ENCODE measurements at places on chromosomes 13 and 19.
A peak's percentile ranks its signal among the peaks of the same experiment; 100 is the strongest.

DNA sequence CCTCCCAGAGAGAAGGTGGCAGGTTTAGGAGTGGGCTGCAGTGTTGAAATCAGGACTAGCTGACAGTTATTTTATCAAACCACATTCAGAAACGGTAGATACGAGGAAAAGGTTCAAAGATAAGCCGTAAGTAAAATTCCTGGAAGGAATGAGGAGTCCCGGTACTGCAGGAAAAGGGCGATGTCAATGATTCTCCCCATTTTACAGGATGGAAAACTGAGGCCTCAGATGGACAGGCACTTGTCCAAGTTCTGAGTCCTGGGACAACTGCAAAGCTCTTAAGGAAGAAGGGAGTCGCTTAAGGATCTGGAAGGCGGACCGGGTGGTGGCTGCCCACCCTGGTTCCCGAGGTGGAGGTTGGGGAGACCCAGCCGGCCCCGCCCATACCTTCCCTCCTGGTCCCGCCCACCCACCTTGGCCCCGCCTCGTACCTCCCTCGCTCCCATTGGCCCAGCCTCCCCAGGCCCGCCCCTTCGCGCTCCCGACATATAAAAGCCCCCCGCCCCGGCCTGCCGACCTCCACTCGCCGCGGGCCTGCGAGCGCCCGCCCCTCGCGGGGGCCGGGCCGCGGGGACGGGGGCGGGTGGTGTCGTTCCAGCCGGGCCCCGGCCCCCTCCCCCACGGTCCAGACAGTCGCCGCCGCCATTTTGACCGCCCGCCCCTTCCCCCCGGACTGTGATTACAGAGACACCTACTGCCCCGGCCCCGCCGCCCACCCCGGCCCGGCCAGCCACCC, 603 bp downstream of the RFX1 start:
- peak; percentile 58 for DNase-seq

DNA sequence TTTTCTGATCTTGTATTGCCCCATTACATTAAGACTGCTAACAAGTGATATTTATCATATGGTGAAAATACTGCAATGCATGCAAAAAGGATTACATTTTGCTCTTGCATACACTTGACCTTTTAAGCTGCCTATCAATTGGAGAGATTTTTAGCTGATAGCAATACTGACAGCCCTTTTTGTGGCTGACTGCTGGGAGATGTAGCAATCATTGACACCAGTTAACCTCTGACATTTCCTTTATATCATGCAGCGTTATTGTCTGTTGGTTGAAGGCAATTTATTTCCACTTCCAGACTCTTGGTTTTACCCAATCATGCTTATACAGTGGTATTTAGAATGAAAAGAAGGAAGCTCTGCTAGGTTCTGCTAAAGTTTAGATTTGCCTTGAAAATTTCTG, 364.0 kb downstream of the LMO7 start:
- DNase-seq = no peak

DNA sequence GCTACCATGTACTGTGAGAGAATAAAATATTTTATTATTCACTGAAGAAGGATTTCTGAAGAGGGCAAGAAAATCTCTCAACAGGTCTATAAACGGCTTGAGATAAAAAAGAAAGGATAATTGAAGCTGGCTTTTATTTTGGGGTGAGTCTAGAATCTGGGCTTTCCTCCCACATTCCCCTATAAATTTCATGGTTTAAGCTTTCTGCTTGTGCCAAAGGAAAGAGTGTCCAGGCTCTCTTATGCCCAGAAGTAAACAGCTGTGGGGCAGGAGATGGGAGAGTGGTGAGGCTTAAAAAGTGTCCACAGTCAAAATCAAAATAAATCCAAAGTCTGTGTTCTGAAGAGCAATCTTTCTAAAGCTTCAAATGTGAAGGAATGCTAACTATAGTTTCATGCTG, 942.2 kb upstream of the MIR17HG start:
- no peak for DNase-seq

GRCh38 chr13:22218797-22219196, 547.9 kb downstream of the FGF9 start:
- DNase-seq = no peak

DNA sequence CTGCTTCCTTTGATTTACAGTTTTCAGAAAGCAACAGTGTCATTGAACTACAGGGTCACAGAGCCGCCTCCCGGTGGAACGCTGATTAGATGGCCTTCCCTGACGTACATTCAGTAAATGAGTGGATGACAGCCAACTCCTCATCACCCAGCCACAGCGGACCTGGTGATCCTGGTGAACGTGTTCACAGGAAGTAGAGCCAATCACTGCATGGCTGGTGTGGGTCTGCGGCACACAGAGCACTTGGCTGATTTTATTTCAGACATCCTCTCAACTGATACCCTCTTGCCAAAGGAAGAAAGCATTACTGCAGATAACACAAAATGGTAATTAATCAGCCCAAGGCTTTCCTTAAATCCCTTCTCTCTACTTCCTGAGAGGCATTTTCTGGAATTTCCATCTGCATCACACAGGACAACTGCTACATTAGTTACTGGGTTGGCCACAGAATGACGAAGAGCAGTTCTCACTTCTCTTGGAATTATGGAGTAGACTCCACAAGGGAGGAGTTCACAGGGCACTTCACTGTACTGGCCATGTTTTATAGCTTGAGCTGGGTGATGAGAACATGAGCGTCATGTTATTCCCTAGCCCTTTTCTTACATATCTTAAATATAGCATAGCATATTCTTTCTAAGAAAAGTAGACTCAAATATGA, 84.0 kb upstream of the SLC7A1 start:
- no peak for DNase-seq

DNA sequence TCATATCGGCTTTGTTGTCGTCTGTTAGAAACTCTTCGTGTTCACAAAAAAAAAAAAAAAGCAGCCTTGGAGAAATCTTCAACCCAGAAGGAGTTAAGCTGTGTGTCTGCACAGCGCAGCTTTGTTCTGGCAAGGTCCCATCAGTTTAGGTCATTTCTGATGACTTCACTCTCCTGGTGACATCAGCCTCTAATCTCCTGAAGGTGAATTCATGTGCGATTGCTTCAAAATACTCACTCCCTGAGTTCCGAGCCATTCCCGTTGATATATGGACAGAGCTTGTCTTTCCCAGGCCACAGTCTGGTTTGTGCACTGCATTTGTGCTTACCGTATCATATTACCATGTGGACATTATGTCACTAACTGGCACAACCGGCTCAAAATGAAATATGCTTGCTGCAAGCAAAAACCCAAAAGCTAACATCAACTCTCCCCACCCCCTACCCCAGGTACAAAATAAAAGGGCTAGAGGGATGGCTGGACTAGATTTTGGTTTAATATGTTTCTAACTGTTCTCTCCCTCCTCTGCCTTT, 342.4 kb downstream of the KCNRG start:
- DNase-seq = no peak

GRCh38 chr19:50252111-50252886, 48.9 kb downstream of the MYH14 start:
- DNase-seq = no peak

- DNase-seq = no peak
Observed at GRCh38 chr13:20193162-20193906, 596 bp upstream of the GJB2 start.

Measured in GM12891 (cell line).